ENCODE measurements at places on chromosomes 3 and 15.

DNA sequence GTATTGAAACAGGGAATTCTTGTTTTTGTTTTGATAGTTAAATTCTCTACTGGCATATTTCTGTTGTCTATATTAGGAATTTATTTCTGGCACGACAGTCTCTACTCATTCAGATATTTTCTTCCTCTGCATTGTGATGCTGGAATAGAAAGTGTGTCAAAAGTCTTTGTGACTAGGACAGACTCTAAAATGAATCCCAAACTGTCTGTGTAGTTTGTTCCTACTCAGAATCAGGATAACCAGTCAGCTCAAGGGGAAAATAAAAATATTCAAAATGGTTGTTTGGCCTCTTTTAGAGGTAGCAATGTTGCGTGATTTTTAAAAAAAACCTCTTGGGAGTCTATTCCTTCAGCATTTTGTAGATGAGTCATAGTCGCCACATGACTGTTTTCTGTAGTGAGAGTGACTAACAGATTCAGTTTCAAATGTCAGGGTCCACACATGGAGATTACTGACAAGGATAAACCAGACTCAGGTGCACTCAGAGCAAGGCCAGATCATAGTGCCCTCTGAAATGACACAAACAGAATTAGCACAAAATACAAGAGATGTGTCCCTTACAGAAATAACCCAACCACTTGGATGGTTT, 13.1 kb downstream of the SLC7A14 start:
- DNase-seq = no peak

DNA sequence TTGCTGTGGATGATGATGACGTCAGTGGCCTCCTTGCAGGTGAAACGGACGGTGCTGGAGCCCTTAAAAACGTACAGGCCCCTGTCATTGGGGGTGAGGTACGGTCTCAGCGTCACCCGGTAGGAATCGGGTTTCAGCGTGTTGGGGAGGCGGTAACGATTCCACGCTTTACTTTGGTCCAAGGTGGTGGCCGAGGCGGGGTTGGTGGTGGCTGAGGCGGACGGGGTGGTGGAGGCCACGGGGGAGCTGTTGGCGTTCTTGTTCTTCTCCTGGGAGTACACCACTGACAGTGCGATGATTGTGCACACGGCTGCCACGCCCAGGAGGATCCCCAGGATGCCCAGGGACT, 8.5 kb downstream of the ANPEP start:
- no peak for DNase-seq

DNA sequence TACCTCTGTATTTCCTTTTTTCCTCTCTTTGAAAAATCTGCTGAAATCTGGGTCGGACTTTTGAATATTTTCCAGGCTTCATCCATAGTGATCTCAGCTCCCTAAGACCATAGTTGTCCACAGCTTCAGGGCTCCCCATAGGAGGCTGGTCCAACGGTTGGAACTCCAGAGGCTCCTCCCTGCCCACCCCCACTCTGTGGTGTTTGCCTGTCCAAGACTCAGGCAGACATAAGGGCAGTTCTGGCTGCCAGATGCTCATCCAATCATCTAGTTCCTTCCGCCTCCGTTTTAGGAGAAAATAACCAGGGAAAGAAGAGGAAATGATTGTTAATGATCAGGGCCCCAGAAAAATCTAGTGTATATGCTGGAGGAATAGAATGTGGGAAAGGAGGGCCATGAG, 27.9 kb upstream of the PRTG start:
- no peak for DNase-seq

DNA sequence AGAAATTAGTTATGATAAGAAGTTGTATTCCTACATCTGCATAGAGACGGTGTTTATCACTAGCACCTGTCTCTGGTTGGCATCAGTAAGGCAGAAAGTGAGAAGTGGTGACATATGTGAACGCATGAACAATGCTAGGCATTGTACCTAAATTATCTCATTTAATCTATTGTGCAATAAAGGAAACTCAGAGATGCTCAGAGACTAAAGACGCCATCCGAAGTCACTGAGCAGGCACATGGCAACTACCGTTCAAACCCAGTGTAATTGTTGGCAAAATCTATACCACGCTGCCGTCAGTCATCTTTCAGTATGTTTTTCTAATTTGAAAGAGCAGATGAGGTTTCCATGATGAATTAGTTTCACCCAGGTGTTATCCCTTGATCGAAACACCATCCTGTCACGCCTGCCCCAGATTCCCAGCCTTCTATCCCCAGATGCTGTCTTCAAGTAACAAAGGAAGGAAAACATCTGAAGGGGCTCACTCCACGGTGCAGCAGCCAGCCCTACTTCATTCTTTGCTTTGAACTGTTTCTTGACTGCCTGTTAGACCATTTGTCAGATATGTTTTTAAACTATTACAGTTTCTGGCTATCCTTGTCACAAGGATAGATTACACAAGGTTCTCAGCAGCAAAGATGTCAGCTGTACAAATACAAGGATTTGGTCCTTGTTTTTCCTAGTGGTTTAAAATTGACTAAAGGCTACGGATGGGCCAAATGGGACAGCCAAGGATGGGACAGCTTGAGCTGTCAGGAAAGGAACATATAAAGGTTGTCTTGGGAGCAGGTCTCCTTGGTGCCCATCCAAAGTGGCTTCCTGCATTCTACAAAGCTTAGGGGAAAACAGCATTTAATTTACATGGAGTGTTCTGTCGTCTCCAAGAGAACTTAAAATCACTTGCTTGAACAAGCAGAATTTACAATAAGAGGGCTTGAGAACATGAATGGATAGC, 99.1 kb downstream of the TMEM108 start:
- DNase-seq = no peak

GRCh38 chr15:100919481-100920405, 586 bp downstream of the LRRK1 start:
- no peak for DNase-seq

GRCh38 chr3:72158639-72159326, 373.8 kb upstream of the PROK2 start:
- DNase-seq = no peak

GRCh38 chr3:21888656-21889055, 137.6 kb upstream of the ZNF385D start:
- no peak for DNase-seq

- peak; percentile 28 for DNase-seq
Measured at GRCh38 chr3:52498137-52499054, 3.3 kb downstream of the STAB1 start.

GRCh38 chr15:75455982-75456531, 4.6 kb upstream of the SIN3A start:
- peak; percentile 63 for DNase-seq

- no peak for DNase-seq
Measured at GRCh38 chr15:62164014-62164395, 1.1 kb downstream of the C2CD4B start.

- no peak for DNase-seq
Measured at GRCh38 chr15:47778263-47778770, 61.0 kb downstream of the SEMA6D start.

GRCh38 chr3:185317674-185318073, 45.3 kb upstream of the MAP3K13 start:
- no peak for DNase-seq

GRCh38 chr15:60137711-60138396, 133.7 kb downstream of the FOXB1 start:
- no peak for DNase-seq

DNA sequence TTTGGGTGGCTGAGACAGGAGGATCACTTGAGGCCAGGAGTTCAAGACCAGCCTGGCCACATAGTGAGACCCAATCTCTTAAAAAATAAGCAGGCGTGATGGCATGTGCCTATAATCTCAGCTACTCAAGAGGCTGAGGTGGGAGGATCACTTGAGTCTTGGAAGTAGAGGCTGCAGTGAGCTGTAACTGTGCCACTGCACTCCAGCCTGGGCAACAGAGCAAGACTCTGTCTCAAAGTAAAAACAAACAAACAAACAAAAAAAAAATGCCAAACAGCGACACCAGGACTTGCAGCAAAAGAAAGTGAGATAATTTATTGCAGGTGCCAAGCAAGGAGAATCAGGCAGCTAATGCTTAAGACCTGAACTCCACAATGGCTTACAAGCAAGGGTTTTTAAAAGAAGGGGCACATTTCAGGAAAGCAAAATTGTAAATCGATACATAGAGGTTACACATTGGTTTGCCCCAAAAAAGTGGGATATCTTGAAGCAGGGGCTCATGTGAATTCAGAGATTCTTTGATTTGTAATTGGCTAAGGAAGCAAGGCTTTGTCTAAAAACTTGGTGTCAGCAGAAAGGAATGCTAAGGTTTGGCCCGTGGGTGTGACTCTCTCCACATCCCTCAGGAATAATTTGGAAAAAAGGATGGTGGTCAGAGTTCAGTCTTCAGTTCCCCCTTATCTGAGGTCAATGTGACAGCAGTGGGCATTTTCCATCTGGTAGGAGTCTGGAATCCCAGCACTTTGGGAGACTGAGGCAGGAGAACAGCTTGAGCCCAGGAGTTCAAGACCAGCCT, 5.2 kb upstream of the MPI start:
- DNase-seq = no peak

DNA sequence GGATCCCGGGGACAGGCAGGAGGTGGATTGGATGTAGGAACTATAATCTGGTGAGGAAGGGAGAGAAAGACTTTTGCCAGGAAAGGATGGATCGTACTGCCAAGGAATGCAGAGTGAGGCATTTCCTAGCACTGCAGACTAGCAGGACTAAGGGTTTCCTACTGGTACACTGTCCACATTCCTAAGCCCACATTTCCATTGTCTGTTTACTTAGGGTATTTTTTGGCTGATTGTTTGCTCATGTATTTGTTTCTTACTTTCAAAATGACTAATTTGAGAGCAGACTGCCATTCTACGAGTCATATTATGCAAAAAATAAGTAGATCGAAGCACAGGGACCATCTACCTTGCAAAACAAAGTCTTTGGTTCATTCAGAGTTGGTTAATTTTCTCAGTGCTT, 1029.5 kb upstream of the NR2F2 start:
- no peak for DNase-seq

- no peak for DNase-seq
Measured at GRCh38 chr3:112670824-112671223, 29.9 kb upstream of the CCDC80 start.
